ENCODE measurements at places on chromosomes 12 and 14. TPM values are rescaled to one million over a fixed set of nuclear protein-coding genes. Genes with fewer than 3 reads are reported as not detected.

The LMNTD1 gene
- not detected for polyA plus RNA-seq

The ALX1 gene
- polyA plus RNA-seq: not detected

The SDR9C7 gene
- not detected for polyA plus RNA-seq

The LMO3 gene
- polyA plus RNA-seq: not detected

- no peaks in the 10 kb centered on the region for H3K27me3 ChIP-seq
- H3K36me3 ChIP-seq: no peaks in the 10 kb centered on the region
Observed at GRCh38 chr12:67714648-67715047, 66.1 kb downstream of the DYRK2 start.

DNA sequence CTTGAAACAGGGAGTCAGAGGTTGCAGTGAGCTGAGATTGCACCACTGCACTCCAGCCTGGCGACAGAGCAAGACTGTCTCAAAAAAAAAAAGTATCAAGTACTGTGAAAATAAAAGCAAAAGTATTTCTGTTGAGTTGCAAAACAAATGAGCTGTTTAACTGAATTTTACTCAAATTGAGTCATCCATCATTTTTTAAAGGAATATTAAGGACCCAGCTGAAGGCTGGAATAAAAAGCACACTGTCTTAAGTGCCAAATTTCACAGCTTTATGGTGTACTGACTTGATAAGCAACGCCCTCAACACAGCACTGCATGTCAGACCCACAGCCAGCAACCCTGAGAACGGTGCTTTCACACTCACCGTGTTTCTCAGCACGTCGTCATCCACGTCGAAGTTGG is 57.9 kb downstream of the AMN start:
- no peaks in the 10 kb centered on the region for H3K36me3 ChIP-seq
- H3K27me3 ChIP-seq: no peaks in the 10 kb centered on the region
- H3K4me1 ChIP-seq: no peaks in the 10 kb centered on the region
- DNase-seq: no peak
- no peak overlapping the region for H3K4me3 ChIP-seq

DNA sequence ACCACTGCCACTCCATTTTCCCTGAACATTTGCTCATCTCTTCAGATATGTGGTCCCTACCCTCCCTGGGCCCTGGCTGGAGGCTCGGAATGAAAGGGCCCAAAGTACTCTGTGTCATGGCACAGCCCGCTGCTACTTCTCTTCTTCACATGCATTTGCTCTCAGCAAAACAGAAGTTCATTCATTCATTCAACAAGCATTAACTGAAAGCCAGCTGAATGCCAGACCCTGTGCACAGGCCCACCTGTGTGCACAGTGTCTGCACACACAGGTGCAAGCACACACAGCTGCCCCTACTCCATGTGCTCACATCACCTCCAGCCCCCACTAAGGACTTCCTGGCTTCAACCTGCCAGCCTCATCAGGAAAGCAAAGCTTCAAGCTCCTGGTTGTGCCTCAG is 7.8 kb downstream of the WNT1 start:
- H3K27ac ChIP-seq: no peak overlapping the region
- no peaks in the 10 kb centered on the region for H3K36me3 ChIP-seq
- peaks cover 12% of the 10 kb centered on the region for H3K4me1 ChIP-seq
- no peak overlapping the region for H3K4me3 ChIP-seq
- no peak for DNase-seq

GRCh38 chr12:25072906-25073650 is 121.9 kb downstream of the DNAI7 start:
- H3K4me3 ChIP-seq: no peak overlapping the region
- H3K27me3 ChIP-seq: no peaks in the 10 kb centered on the region
- peaks cover 9% of the 10 kb centered on the region for H3K36me3 ChIP-seq
- H3K4me1 ChIP-seq: no peaks in the 10 kb centered on the region
- H3K27ac ChIP-seq: no peak overlapping the region

DNA sequence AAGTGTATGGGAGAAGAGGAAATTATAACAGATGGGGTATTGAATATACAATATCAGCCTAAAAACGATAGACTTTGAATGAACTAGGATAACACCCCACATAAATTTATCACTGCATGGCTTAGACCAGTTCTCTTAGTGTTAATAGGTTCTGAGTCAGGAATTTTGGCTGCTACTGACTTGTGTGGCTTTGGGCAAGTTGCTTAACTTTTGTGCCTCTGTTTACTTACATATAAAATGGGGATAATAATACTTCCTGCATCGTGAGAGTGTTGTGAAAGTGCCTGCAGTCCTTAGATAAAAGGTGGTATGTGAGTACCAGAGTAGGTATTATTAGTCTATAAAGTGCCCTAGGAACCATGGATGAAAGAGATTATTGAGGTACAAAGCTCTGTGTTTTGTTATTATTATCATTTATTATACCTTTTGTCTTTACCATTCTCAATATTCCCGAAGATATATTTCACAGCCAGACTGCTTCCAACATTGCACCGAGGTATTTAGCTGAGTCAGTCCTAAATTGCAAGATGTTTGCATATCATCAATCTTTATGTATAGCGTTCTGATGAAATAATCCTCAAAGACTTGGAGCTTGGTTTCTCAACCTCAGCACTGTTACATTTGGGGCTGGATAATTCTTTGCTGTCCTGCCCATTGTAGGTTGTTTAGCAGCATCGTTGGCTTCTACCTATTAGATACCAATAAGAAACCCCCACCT is 2.3 kb upstream of the PAWR start:
- H3K27ac ChIP-seq: no peak overlapping the region
- no peaks in the 10 kb centered on the region for H3K36me3 ChIP-seq
- no peak for DNase-seq
- H3K27me3 ChIP-seq: peaks cover 24% of the 10 kb centered on the region
- no peak overlapping the region for H3K4me3 ChIP-seq

- H3K27ac ChIP-seq: no peak overlapping the region
- H3K36me3 ChIP-seq: peaks cover 27% of the 10 kb centered on the region
- DNase-seq: no peak
- H3K27me3 ChIP-seq: no peaks in the 10 kb centered on the region
- H3K4me3 ChIP-seq: no peak overlapping the region
- H3K4me1 ChIP-seq: no peaks in the 10 kb centered on the region
Observed at GRCh38 chr14:102863381-102863780, 59.1 kb upstream of the AMN start.

GRCh38 chr14:57987596-57988300 is 121.9 kb upstream of the SLC35F4 start:
- no peak overlapping the region for H3K27ac ChIP-seq
- no peak overlapping the region for H3K4me3 ChIP-seq
- no peak for DNase-seq
- no peaks in the 10 kb centered on the region for H3K27me3 ChIP-seq
- no peaks in the 10 kb centered on the region for H3K4me1 ChIP-seq

DNA sequence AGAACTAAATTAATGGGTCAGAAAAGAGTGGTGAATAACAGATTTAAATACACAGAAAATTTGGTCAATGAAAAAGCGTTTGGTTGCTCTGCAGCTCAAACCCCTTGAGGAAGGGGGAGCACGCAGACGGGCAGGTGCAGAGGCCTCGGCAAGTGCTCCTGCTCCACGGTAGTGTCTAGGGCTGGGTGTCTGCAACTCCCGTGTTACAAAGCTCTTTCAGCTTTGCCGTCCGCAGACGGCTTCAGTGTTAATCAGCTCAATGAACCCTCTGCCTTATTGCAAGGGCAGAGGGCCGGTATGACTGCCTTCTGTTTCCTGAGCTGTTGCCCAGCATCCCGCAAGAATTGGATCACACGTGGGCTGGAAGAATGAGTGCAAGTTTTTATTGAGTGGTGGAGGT is 125.7 kb upstream of the TRHDE start:
- H3K4me1 ChIP-seq: no peaks in the 10 kb centered on the region
- DNase-seq: no peak
- no peak overlapping the region for H3K27ac ChIP-seq
- H3K27me3 ChIP-seq: no peaks in the 10 kb centered on the region

DNA sequence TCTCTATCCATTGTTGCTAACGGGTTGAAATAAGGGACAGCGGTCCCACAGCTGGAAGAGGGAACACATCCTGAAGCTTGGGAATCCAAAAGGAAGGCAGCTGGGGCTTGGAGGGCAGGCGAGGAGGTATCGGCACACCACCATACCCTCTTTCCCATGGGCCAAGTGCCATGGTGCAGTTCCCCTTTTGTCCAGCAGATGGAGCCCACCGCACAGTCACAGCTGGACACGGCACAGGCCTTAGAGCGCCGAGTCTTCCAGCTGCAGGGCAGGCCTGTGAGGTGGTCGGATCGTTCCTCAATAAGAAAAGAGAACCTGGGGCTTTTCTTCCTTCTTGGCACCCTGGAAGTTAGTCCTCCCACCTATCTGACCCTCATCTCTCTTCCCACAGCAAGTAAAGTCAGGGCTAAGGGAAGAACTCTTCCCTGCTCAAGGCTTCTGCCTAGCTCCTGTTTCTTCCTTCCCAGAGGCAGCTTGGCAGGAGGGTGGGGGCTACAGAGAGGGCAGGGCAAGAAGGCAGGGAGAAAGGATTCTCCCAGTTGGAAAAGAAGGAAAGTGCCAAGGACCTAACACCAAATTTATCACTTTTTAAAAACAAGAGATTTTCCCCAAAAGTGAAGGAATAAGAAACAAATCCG is 8.6 kb downstream of the PPP1R1A start:
- H3K4me3 ChIP-seq: no peak overlapping the region
- H3K27me3 ChIP-seq: no peaks in the 10 kb centered on the region
- peak; percentile 70 for DNase-seq
- H3K36me3 ChIP-seq: peaks cover 6% of the 10 kb centered on the region

Measured in CD4-positive, CD25-positive, alpha-beta regulatory T cell (primary cell).